ENCODE measurements at places on chromosomes 13 and 19.

DNA sequence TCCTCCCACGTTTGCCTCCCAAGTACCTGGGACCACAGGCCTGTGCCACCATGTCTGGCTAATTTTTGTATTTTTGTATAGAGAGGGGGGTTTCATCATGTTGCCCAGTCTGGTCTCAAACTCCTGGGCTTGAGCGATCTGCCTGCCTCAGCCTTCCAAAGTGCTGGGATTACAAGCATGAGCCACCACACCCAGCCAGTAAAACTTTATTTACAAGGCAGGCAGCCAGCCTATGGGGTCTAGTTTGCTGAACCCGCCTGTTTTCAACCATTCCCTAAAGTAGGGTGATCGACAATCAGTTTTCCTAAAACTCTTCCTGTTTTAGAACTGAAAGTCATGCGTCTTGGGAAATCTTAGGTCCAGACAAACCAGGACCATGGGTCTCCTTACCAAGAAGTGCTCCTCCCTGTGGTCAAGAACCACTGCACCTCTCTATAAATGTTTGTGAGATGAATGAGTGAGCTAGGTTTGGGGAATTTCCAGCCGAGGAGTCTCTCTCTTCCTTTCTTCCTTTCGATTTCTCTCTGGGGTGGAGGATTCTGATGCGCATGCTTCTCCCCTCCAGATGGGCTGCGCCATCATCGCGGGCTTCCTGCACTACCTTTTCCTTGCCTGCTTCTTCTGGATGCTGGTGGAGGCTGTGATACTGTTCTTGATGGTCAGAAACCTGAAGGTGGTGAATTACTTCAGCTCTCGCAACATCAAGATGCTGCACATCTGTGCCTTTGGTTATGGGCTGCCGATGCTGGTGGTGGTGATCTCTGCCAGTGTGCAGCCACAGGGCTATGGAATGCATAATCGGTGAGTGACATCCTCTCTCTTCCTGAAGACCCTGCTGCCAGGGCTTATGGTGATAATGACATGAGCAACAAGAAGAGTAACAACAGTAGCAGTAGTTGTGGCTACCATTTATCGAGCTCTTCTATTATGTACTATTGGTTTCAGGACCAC, 38.7 kb downstream of the ADGRE1 start:
- DNase-seq, result no peak

- DNase-seq, result no peak
Observed at GRCh38 chr13:114256547-114256946, 21.9 kb downstream of the CDC16 start.

- DNase-seq, result no peak
Observed at GRCh38 chr19:50876456-50876855, 3.2 kb downstream of the KLK2 start.

DNA sequence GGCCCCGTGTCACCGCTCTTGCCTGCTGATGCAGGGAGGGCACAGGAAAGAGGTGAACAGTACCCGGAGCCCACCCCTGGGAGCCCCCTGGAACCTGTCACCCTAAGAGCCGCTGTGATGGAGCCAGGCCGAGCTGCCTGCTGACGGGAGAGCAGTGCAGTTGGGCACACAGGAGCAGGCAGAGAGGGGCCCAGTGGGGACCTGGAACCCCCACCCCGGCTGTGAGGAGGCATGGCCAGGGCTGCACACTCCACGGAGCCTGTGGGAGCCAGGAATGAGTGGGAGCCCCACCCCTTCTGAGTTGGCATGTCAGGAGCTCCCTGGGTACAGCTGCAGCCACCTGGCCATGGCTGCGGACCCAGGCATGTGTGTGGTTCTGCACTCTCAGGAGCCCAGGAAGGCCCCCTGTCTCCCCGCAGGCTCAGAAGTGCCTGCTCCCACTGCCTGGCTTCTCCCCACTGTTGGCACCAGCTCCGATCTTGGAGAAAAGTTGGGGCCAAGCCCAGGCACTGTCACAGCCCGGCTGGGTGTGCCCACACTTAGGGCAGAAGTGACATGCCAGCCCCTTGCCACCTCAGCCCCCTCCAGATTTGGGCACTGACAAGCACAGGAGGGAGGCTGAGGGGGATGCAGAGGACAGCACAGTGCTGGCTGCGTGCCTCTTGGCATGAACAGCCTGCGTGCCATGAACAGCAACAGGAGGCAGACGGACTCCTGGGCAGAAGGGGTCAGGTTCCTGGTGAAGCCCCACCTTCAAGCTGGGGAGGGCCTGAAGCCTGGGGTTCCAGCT, 6.3 kb downstream of the CFAP97D2 start:
- DNase-seq, result no peak

- no peak for DNase-seq
Observed at GRCh38 chr19:8148410-8149260, 757 bp downstream of the FBN3 start.

GRCh38 chr13:81109026-81109425, 768.1 kb upstream of the SPRY2 start:
- no peak for DNase-seq

DNA sequence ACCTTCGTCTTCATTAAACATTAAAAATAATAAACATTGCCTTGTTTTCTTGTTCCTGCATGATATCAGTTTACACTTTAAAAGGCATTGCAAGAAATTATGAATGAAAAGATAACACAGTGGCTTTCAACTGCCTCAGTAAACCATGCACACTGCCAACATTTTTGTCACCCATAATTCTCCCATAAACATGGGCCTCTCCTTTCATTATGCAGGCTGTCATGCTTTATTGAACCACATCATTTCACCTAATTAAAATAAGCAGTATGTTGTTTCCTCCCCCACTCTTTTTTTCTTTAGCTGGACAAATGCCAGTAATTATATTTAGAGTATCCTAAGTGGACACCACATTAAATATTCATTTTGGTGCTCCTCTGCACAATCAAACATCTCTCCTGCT, 1566.5 kb upstream of the SLC10A2 start:
- DNase-seq, result peak; percentile 57

DNA sequence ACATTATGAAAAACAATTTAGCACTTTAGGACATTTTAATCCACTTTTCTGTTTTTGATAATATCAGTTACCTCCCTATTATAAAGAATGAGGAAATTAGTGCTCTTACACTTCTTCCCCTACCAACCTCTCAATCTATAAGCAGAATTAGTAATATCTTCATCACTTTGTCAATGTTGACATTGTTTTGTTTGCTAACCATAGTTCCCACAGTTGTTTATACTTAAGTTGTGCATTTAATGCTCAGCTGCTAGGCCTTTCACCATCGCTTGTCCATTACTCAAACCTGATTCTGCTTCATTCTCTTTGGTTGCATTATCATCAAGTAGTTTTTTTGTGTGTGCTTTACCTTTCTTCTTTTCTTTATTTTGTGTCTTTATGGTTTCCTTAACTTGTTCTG, 132.1 kb downstream of the CDK8 start:
- DNase-seq, result no peak

DNA sequence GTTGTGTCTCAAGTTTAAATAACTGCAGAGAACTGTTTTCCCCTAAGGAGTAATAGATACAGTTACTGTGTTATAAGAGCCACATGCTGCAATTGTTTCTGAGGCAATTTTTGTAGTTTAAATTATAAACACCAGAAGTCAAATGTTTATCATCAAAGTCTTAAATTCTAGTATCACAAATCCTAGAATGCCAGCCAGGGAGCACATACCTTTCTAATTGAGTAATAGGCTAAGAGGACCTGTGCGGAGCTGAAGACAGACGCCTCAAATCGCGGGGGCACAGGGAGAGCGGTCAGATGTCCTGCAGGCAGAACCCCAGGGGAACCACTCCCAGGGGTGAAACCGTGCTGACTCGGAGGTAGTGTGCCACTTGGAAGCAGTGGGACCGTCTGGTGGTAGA, 65.2 kb upstream of the TNFRSF19 start:
- no peak for DNase-seq

- DNase-seq, result no peak
Observed at GRCh38 chr19:13884726-13885591, 8.0 kb downstream of the NANOS3 start.

GRCh38 chr13:40070357-40070756, 414.9 kb downstream of the COG6 start:
- no peak for DNase-seq

- no peak for DNase-seq
Observed at GRCh38 chr13:102933523-102933922, 87.7 kb downstream of the ERCC5 start.

DNA sequence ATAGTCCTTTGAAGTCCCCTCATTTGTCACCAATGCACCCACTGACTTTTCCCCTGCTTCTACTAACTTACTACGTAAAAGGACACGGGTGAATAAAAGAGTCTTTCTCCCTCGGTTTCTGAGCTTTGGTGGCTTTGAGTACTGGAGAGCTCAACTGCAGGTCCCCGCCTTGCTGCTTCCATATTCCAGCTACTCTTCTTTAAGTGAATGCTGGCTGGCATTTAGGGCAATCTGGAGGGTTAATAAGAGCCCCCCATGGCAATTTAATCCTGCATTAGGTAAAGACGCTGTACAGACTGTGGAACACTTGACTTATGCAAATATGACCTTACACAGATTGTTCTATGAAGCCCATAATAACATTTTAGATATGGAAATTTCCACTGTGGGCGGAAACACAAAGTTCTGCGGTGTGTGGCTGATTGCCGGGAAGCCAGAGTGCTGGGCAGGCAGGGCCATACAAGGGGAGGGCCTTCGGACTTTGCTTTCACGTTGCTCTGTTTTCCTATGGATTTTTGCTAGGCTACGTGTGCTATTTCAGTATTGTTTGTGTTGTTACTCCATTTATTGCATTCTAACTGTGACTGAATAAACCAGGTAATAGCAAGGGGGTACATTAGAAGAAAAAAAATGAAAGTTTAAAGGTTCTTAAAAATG, 97.5 kb downstream of the SLC10A2 start:
- DNase-seq, result no peak

DNA sequence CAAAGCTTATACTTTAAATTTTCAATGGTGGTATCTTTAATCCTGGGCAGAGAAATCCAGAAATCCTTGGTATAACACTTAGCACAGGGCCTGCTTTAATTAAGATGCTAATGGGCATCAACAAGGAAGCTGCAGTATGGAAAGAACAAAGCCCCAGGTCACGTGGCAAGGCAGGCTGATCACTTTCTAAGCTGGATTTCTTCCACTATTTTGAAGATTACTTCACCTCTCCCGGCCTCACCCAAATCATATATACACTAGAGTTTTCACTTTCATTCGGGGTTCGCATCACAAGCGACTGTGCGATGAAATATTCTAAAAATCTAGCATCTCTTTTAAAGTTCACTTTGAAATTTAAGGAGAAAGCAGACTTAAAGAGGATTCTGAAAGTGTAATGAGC, 71.8 kb downstream of the STARD13 start:
- no peak for DNase-seq

All from NCI-H1092 (cell line).